NCI-H2107 (cell line): ENCODE measurements at places on chromosomes 6 and 20.

GRCh38 chr6:169887529-169888140, 136.2 kb downstream of the ERMARD start:
- DNase-seq, result no peak

DNA sequence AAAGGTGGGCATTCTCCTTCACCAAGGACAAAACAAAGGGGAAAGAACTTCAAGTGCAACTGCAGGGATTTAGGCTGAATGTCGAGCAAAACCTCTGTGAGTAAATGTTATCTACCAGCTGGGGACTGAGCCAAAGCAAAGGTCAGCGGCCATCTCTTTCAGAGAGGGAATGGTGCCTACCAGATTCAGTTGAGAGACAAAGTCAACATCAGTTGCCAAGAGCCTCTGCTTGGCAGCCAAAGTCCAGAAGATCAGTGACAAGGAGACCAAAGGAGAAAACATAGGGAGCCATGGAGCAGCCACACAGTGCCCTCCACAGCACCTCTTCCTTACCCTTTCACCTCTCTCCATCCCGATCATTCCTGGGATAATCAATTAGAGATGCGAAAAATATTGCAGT, 472.5 kb downstream of the KIF16B start:
- no peak for DNase-seq

DNA sequence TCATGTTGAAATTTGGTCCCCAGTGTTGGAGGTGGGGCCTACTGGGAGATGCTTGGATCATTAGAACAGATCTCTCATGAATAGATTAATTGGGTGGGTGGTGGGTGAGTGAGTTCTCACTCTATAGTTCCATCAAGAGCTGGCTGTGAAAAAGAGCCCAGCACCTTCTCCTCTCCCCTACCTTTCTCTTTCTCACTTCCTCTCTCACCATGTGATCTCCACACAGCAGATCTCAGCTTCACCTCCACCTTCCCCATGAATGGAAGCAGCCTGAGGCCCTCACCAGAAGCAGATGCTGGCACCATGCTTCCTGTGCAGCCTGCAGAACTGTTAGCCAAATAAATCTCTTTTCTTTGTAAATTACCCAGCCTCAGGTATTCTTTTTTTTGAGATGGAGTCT, 12.9 kb upstream of the GMNN start:
- no peak for DNase-seq

DNA sequence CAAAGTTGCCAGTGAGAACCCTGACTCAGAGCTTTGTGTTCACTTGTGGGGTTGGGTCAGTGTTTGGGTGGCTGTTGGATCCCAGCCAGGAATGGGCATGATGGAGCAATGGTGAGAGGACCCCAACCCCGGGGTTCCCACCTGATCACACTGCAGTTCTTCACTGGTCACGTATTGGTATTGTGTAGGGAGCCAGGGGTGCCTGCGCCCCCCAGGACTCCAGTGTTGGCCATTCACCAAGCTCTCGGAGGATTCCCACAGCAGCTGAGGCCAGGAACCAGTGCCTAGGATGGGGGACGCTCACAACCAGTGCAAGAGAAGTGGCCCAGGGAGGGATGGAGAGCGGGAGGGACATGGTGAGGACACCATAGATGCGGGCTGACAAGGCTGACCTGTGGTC, 207.2 kb downstream of the CDH4 start:
- no peak for DNase-seq

GRCh38 chr6:73537677-73538076, 16.8 kb upstream of the EEF1A1 start:
- DNase-seq, result no peak

DNA sequence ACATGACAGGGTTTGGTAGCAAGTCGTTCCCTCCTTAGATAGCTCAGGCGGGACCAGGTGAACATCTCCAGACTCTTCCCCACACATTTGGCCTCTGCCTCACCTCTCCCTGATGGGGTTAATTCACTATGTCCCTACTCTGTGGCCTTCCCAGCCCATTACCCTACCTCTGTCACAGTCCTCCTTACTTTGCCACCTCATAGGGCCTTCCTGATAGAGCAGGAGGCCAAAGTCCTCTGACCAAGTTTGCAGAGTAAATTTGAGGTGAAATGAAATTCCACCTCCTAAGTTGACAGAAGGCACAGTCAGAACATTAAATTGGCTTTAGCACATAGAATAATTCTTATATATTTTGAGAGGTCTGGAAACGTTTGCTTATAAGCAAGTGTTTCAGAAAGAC, 53.1 kb upstream of the ARMC2 start:
- DNase-seq, result no peak

DNA sequence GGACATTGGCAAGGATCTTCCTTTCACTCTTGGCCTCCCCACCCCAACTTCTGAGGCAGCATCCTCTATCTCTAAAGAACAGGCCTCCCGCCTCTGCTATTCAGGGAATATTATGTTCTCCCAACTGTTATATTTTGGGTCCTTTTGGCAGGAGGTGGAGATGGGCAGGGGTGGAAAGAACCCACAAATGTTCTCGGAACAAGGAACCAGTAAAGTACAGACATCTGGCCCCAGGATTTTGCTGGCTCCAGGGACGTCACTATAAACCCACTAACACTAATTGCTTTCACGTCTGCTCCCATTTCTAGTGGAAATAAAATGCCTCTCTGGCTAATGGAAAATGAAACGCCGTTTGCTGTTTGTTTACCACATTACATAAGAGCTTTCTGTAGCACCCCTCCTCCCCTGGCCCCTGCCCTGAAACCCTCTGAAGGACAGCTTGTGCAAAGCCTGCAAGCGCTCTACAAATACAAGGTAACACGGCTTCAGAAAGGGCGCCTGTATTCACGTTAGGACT, 77.7 kb upstream of the TBC1D7 start:
- DNase-seq, result no peak

- no peak for DNase-seq
Measured at GRCh38 chr6:33217246-33217645, 8.9 kb downstream of the RING1 start.
